ENCODE measurements at places on chromosomes 3 and 15.

DNA sequence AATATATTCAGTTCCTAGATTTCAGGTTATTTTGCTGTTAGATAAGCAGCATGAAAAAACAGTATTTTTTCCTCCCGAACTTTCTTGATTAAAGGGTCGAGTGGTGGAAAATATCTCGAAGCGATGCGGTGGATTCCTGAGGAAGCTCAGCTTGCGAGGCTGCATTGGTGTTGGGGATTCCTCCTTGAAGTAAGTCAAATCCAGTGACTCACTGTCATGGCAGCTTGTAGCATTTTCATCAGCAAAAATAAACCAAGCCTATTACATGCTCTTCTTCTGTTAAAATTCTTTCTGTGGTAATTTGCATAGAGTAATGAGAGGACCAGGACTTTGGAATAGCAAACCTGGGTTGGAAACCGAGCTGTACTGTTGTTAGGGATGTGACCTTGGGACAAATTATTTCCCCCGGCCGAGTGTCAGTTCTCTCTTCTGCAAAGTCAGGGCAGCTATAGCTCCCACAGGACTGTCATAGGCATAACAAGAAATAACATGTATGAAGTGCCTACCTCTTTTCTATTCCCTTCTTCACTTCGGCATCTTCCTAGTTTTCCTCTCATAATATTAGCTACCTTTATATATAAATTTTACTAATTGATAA lies 75.6 kb downstream of the UBP1 start:
- H3K36me3 ChIP-seq, result peaks cover 19% of the 10 kb centered on the region
- no peak overlapping the region for H3K4me3 ChIP-seq
- no peaks in the 10 kb centered on the region for H3K27me3 ChIP-seq
- no peak overlapping the region for H3K27ac ChIP-seq
- DNase-seq, result no peak

- H3K27me3 ChIP-seq, result peaks cover 7% of the 10 kb centered on the region
- H3K4me1 ChIP-seq, result peaks cover 57% of the 10 kb centered on the region
- DNase-seq, result peak; percentile 64
- peak overlapping the region; percentile 91 for H3K4me3 ChIP-seq
- peak overlapping the region; percentile 98 for H3K27ac ChIP-seq
Observed at GRCh38 chr3:49173116-49173791, 1.9 kb downstream of the KLHDC8B start.

GRCh38 chr3:189288348-189289235 lies 116.8 kb downstream of the TPRG1 start:
- no peak overlapping the region for H3K27ac ChIP-seq
- H3K36me3 ChIP-seq, result no peaks in the 10 kb centered on the region
- no peak for DNase-seq
- H3K4me1 ChIP-seq, result peaks cover 20% of the 10 kb centered on the region

GRCh38 chr3:85074003-85074402 lies 115.2 kb downstream of the CADM2 start:
- DNase-seq, result no peak
- H3K36me3 ChIP-seq, result no peaks in the 10 kb centered on the region
- no peak overlapping the region for H3K27ac ChIP-seq
- no peak overlapping the region for H3K4me3 ChIP-seq
- no peaks in the 10 kb centered on the region for H3K4me1 ChIP-seq

GRCh38 chr15:69308949-69309348 lies 10.2 kb downstream of the PAQR5 start:
- no peak overlapping the region for H3K4me3 ChIP-seq
- H3K4me1 ChIP-seq, result peaks cover 30% of the 10 kb centered on the region
- no peak for DNase-seq
- no peak overlapping the region for H3K27ac ChIP-seq
- peaks cover 6% of the 10 kb centered on the region for H3K27me3 ChIP-seq

DNA sequence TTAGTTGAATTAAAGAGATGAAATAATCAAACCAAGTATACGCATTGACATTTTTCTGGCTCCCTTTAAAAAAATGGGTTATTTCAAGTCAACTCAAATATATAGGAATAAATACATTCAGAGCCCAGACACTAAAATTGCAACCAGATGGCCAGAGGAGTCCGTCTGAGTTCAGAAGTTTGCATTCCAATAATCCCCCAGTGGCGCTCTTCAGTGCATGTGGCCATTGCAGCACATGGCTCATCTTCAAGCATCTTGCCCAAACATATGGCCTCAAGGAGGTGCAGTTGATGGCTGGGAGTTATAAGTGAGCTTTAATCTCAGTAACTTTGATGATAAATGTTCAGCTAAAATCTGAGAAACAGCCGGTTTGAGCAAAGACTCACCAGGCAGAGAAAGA lies 295.8 kb upstream of the LRRN1 start:
- no peak overlapping the region for H3K4me3 ChIP-seq
- peaks cover 4% of the 10 kb centered on the region for H3K4me1 ChIP-seq
- no peaks in the 10 kb centered on the region for H3K27me3 ChIP-seq

GRCh38 chr3:194562986-194563385 lies 70.2 kb downstream of the TMEM44 start:
- H3K4me1 ChIP-seq, result peaks cover 5% of the 10 kb centered on the region
- no peak overlapping the region for H3K4me3 ChIP-seq
- no peak overlapping the region for H3K27ac ChIP-seq
- no peaks in the 10 kb centered on the region for H3K36me3 ChIP-seq

DNA sequence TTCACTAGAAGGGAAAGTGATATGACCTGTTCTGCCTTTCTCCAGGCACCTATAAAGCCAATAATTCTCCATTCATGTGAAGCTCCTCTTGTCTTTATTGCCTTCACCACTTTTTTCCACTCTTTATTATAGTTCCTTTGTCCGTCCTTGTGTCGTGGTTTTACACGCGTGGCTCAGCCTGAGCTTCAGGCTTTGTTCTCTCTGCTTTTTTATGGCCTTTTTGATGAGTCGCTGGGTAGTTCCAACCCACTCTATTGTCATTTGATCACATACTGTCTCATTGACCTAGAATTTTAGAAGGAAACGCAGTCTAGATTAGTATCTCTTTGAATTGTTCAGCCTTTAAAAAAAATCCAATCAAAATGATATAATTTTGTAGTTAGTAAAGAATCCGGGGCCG lies 403.2 kb downstream of the PTPRG start:
- peaks cover 5% of the 10 kb centered on the region for H3K36me3 ChIP-seq
- H3K27ac ChIP-seq, result no peak overlapping the region
- H3K4me1 ChIP-seq, result peaks cover 33% of the 10 kb centered on the region
- DNase-seq, result no peak

- H3K4me3 ChIP-seq, result no peak overlapping the region
- DNase-seq, result no peak
- peaks cover 27% of the 10 kb centered on the region for H3K36me3 ChIP-seq
- H3K4me1 ChIP-seq, result peaks cover 16% of the 10 kb centered on the region
Observed at GRCh38 chr15:80507131-80507530, 102.9 kb downstream of the ARNT2 start.

- no peak for DNase-seq
- peak overlapping the region; percentile 8 for H3K27ac ChIP-seq
- H3K4me1 ChIP-seq, result peaks cover 15% of the 10 kb centered on the region
- H3K4me3 ChIP-seq, result no peak overlapping the region
Observed at GRCh38 chr3:161395115-161396012, 24.0 kb upstream of the SPTSSB start.

GRCh38 chr3:72123908-72124441 lies 339.0 kb upstream of the PROK2 start:
- H3K4me1 ChIP-seq, result peaks cover 8% of the 10 kb centered on the region
- no peak overlapping the region for H3K27ac ChIP-seq
- H3K27me3 ChIP-seq, result peaks cover 9% of the 10 kb centered on the region
- H3K36me3 ChIP-seq, result no peaks in the 10 kb centered on the region
- DNase-seq, result no peak

DNA sequence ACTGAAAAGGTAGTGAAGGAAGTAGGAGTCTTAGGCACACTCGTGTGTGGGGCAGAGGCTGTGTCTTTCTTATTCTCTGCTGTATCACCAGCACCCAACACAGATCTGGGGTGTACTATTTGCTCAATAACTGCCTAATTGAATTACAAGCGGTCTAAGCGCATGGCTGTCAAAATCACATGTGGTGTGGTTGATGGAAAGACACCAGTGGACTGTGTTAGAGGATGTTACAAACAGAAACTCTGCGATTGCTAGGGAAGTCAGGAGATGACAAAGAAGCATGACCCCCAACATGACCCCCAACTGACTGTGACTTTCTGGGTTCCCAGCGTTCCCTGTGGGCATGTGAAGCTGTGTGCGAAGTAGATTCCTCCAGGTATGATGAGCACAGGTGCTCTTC lies 32.0 kb downstream of the ATG7 start:
- H3K36me3 ChIP-seq, result peaks cover 31% of the 10 kb centered on the region
- H3K27ac ChIP-seq, result no peak overlapping the region
- peaks cover 6% of the 10 kb centered on the region for H3K4me1 ChIP-seq
- no peak overlapping the region for H3K4me3 ChIP-seq

DNA sequence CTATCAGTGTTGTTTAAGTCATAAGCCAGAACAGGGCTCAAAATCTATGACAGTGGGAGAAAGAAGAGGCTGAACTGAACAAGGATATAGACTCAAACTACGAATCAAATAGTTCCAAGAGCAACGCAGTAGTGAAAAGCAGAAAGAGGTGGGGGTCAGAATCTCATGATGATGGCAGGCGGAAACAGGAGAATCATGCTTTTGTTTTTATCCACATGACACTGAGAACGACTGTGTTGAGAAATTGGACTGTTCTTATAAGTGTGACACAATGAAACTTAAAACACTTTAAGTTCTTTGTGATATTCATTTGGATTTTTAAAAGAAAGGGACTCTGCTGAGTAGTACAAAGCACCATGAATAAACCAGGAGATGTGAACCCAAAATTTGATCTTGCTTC lies 309.4 kb downstream of the ULK4 start:
- no peak overlapping the region for H3K27ac ChIP-seq
- no peaks in the 10 kb centered on the region for H3K27me3 ChIP-seq

DNA sequence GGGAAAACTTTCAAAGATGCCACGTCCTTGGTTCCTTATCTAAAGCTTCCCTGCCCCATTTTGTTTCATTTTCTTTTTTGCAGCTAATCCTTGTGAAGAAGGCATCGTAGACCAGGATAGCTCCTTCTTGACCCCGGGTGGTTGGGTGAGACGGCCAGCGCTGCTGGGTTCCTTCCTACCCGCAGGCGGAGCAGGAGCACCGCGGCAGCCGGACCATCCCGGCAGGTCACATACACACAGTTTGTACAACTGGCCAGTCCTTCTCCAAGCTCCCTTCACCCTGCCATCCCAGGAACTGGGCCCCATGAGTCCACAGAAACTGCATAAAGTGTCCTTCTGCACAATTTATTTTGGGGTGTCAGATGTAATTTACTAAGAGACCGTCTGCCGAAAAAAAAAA lies 83.9 kb downstream of the MEGF11 start:
- no peak for DNase-seq
- H3K36me3 ChIP-seq, result no peaks in the 10 kb centered on the region
- H3K27ac ChIP-seq, result no peak overlapping the region
- H3K4me1 ChIP-seq, result peaks cover 28% of the 10 kb centered on the region
- peaks cover 34% of the 10 kb centered on the region for H3K27me3 ChIP-seq

DNA sequence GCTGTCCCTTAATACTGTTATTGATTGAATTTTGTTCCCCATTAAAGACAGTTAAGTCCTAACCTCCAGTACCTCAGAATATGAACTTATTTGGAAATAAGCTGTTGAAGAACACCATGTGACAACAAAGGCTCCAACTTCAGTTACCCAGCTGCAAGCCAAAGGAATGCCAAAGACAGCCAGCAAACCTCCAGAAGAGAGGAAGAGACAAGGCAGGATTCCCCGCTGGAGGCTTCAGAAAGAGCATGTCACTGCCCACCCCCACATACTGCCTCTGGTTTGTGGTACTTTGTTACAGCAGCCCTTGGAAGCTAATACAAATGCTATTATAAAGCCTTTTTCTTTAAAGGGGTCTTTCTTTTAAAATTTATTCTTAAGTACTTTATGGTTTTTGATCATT lies 18.4 kb upstream of the NEK10 start:
- H3K27ac ChIP-seq, result peak overlapping the region; percentile 92
- peaks cover 64% of the 10 kb centered on the region for H3K36me3 ChIP-seq
- no peaks in the 10 kb centered on the region for H3K4me1 ChIP-seq

- H3K4me3 ChIP-seq, result no peak overlapping the region
- no peak for DNase-seq
- no peaks in the 10 kb centered on the region for H3K27me3 ChIP-seq
- H3K27ac ChIP-seq, result no peak overlapping the region
- H3K36me3 ChIP-seq, result peaks cover 12% of the 10 kb centered on the region
- H3K4me1 ChIP-seq, result peaks cover 49% of the 10 kb centered on the region
Observed at GRCh38 chr3:5298453-5298852, 110.9 kb downstream of the EDEM1 start.

- H3K4me3 ChIP-seq, result no peak overlapping the region
- H3K4me1 ChIP-seq, result peaks cover 49% of the 10 kb centered on the region
- H3K27me3 ChIP-seq, result peaks cover 5% of the 10 kb centered on the region
- no peak for DNase-seq
- peak overlapping the region; percentile 46 for H3K27ac ChIP-seq
Observed at GRCh38 chr15:57406062-57406772, 29.9 kb downstream of the CGNL1 start.

- H3K36me3 ChIP-seq, result no peaks in the 10 kb centered on the region
- no peak for DNase-seq
- peaks cover 13% of the 10 kb centered on the region for H3K27me3 ChIP-seq
Observed at GRCh38 chr3:134307425-134307824, 56.8 kb upstream of the RYK start.

DNA sequence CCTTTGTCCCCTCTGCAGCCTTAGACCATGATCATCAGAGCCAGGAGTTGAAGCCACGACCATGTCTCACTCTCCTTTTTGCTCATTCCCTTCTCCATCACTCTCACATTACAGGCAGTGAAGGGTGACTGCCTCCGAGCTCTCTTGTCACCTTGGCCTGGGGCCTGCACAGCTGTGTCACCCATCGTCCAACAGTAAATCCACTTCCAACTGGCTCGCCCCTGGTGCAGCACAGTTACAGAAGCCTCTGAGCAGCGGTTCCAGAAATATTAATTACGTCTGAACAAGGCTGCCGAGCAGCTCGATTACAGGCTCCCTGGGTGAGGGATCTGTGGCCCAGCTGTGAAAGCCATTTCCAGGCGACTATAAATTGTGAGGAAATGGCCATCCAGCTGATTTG lies 528.2 kb downstream of the NR2F2 start:
- peaks cover 7% of the 10 kb centered on the region for H3K27me3 ChIP-seq
- H3K4me1 ChIP-seq, result peaks cover 23% of the 10 kb centered on the region
- H3K4me3 ChIP-seq, result no peak overlapping the region

- no peaks in the 10 kb centered on the region for H3K27me3 ChIP-seq
- no peak overlapping the region for H3K27ac ChIP-seq
- no peak overlapping the region for H3K4me3 ChIP-seq
- peaks cover 13% of the 10 kb centered on the region for H3K4me1 ChIP-seq
Observed at GRCh38 chr3:127903611-127904375, 11.2 kb upstream of the KBTBD12 start.

Measured in nephron progenitor cell (in vitro differentiated cells).